ENCODE measurements at places on chromosomes 2 and 18.

DNA sequence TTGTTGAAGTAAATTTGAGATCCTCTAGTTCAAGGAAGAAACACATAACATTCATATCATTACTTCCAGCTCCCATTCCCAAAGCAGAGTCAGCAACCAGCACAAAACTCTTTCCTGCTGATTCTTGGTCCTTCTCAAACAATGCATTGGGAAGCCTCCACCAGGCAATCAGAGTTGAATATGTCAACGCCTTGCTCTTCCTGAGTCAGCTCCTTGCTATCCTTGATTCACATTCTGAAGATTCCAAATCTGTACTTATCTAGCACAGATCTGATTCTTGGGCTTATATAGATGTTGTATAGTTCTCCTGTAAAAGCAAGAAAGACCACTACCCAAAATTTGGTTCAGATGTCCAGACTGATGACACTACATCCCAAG lies 29.6 kb downstream of the CFAP210 start:
- no peak for DNase-seq

GRCh38 chr2:136647039-136647438 lies 118.3 kb upstream of the THSD7B start:
- DNase-seq = no peak

GRCh38 chr2:200077838-200078237 lies 122.5 kb downstream of the MAIP1 start:
- DNase-seq = no peak

DNA sequence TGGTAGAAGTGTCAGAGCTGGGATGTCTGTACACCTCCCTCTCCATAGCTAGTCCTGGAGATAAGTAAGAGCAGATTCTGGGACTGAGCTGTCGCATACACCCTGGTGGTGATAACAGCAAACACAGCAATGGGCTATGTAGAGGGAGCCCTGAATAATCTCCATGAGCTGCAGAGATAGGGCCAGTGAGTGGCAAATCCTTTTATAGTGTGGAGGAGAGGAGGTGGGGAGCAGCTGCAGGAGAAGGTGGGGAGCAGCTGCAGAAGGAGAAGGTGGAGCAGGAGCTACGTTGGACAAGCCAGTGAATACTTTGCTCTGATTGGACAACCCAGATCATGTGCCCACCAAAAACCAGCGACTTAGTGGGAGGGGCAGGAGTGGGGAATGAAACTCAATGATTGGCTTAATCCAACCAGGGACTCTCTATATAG lies 85.5 kb downstream of the TMEM247 start:
- DNase-seq = no peak

- DNase-seq = no peak
These were observed 97.3 kb upstream of the RGPD4 start for GRCh38 chr2:107729440-107729839.

DNA sequence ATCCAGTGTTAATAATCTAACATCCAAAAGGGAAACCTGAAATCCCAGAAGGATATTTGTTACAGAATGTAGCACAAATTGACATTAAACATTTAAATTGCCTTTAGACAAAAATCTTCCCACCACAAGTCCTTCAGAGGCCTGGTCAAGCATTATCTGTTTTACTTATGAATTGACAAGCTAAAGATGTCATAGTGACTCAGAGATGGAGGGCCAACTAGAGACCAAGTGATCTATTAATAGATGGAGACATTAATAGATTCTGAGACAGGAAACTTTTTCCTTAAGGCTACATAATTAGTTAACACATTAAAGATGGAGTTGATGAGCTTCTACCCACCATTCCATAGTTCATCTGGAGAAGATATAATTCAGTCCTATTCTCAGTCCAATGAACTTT lies 526.2 kb downstream of the IRS1 start:
- DNase-seq = no peak

DNA sequence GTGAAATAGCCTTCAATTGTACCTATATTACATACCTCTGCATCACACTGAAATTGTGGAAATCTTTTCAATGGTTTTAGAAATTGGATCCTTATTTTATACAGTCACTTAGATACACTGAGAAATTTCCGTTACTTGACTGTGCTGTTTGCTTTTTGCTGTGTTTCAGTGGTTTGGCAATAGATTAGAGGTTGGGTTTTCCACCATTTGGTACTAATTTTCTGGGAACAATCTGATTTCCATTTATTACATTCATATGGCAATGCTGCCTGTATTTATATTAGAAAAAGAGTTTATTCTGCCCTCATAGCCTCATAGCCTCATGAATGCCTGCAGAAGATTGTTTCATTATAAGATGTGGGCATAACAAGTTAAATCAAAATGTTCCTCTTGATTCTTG lies 285.0 kb downstream of the GULP1 start:
- no peak for DNase-seq

GRCh38 chr2:202018950-202019349 lies 14.7 kb upstream of the FZD7 start:
- DNase-seq = no peak

DNA sequence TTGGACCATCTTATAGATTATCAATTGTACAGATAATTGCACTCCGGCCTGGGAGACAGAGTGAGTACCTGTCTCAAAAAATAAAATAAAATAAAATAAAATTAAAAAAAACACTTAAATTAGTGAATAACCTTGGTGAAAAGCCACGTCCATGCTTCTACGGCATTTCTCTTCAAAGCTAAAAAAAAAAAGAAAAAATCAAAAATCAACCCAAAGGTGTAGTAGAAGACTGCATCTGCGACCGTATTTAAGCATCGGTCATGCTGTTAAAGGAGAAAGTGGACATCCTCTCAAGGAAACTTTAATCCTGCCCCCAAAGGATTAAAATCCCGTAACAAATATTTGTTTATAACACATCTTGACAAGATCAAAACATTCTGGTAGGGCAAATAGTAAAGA lies 350 bp upstream of the RNF138 start:
- DNase-seq = no peak

DNA sequence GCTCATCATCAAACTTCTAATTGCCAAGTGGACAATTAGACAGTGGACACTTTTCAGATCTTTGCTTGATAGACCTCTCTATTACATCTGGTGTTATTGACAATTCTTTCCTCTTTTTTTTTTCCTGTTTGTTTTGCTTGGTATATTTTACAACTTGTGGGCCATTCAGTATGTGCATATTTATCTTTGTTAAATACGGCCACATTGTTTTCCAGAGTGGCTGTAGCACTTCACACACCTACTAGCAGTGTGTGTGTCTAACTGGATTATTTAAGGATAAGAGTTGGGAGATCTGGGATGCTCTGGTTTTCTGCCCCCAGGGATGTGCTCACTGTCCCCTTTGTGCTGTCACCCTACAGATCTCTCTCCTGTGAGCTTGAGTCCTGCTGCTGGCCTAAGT lies 4.1 kb upstream of the SLC4A5 start:
- no peak for DNase-seq

- no peak for DNase-seq
These were observed 55.2 kb downstream of the RBM43 start for GRCh38 chr2:151206446-151206968.

DNA sequence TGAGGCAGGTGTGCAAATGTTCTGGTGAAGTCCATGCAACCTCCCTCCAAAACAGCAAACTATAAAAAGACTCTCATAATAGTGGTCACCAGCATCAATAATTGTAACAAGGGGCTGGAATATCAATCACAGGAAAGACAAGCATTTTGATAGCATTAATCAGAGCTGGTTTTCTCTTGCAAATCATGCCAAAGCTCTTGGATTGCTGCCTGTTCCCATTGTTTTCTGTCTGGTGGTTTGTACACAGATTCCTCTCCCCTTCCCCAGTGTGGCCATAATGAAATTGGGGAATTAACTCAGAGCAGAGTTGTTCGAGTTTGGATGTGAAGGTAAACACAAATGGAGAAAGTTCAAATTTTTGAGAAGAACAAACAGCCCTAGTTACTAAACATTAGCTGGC lies 134.2 kb downstream of the CDCA7 start:
- DNase-seq = no peak
